ENCODE measurements at places on chromosomes 6 and 20. TPM values are rescaled to one million over a fixed set of nuclear protein-coding genes. Genes with fewer than 3 reads are reported as not detected.

Gene SLC17A1
- total RNA-seq, result not detected

Gene IL17A
- not detected for total RNA-seq

Gene TBX18
- total RNA-seq, result 42.3 TPM

Gene SYCP2
- 3.1 TPM for total RNA-seq

Gene RAET1L
- total RNA-seq, result not detected

Gene ATRN
- total RNA-seq, result 21.3 TPM

Gene SFTA2
- total RNA-seq, result not detected

All from posterior vena cava (tissue), 2 donors.